ENCODE measurements at places on chromosomes 16 and 17.

DNA sequence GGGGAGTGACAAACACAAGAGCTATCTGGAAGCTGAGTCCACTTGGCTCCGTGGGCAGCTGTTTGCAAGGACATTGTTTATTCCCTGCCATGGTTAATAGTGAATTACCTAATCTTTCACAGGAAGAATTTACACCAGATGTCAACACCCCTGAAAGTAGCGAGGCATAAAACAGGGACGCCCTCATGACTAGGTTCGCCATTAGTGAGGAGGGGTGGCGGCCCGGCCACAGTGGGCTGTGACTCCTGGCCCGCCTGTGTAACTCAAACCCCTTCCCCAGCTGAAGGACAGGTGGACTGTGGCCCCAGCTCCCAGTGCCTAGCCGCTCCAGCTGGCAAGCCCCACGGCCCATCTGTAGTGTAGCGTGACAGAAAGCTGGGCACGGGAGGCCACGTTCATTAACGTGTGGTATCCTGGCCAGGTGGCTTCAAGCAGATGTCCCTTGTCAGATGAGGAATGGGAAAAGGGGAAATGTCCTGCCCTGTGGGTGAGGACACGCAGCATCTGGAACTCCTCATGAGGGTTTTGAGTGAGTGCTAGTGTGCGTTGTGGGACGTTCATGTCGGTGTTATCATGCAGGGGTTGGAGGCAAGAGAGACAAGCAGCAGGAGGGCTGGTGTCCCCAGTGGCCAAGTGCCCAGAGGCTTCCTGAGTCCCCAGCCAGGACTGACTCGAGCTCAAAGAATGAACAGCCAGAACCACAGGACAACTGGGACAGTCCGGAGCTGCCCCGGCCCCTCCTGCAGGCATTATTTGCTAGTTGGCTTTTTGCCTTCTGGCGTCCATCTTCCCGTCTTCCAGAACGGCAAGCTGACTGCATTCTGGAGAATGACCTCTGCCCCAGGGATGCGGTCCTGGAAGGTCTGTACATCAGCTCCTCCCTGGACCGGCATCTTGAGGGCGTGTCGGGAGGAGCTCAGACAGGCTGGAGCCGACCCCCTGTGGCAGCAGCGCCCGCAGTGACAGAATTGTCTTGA is 19.2 kb downstream of the KDM8 start:
- no peak for DNase-seq

DNA sequence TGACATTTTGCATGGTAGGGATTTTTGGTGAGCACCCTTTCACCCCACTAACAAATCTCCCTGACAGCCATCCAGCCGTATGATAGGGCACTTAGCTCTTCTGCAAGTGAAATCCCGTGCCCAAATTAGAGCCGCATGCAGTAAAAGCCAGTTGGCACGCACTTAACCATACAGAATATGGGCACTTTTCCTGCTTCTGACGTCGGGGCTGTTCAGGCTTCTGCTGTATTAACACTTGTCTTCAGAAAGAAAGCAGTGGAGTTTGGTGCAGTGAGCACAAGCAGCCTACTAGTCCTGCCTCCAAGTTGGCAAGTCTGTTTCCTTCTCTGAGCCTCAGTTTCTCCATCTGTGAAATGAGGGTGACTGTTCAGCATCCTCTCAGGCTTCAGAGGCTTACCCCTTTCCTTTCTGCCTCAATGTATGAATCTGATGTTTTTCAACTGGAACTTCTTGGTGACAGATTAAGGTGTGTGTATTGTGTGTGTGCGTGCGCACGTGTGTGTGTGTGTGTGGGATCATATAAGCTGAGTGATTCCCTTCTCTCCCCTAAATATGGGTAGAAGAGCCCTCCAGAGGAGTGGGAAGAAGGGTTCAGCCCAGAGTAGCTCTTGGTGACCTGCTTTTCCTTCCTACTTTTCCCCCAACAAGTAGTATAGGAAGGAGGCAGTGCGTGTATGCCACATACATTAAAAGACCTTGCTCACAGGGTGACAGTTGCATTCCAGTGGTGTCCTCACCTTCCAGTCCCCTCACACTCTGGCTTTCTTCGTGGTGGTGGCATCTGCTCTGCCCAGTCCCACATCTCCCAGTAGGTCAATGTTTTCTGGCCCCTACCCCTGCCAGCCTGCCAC is 19.0 kb downstream of the IGF2BP1 start:
- DNase-seq, result no peak

- DNase-seq, result no peak
Measured at GRCh38 chr17:12301551-12301950, 280.9 kb downstream of the MAP2K4 start.

DNA sequence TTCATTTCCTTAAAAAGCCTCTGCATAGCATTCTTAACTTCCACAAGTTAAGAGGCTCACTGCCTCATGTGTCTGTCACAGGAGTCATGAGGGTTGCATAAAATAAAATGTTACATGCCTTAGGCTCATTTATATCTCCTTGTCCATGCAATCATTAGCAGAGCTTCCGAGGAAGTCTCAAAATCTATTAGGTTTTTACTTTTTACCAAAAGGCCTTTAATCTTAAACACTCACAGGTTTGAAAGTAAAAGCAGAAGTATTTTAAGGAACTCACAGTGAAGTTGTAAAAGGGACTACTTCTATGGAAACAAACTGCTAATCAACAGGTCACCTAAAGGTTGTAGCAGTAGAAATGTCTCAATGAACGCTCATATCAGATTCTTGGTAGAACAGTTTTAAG is 5.2 kb upstream of the ATP6V0A1 start:
- DNase-seq, result no peak

DNA sequence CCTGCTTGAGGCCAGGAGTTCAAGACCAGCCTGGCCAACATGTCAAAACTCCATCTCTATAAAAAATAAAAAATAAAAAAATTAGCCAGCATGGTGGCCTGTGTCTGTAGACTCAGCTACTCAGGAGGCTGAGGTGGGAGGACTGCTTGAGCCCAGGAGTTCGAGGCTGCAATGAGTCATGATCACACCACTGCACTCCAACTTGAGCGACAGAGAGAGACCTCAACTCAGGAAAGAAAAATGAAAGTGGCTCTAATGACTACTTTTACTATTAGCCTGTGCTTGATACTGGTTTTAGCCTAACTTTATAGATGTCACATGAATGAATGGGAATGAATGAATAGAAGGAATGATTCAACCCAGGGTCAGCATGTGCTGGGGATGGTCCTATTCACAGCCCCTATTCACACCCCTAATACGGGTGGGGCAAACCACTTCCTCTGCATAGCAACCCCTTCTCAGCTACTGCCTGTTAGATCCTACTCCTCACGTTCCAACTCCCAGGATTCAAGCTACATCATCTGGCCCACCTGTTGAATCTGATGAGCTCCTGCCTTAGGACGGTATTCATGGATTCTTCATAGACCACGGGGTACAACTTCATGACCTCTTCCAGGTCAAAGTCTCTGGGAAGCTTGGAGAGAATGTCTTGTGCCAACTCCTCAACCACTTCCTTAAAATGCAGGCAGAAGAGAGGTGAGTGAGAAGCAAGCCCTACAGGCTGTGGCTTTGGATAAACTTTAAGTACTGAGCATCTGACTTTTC is 40.5 kb downstream of the LYRM1 start:
- DNase-seq, result peak; percentile 17

- DNase-seq, result no peak
Measured at GRCh38 chr16:63776437-63776836, 1345.4 kb downstream of the CDH11 start.

DNA sequence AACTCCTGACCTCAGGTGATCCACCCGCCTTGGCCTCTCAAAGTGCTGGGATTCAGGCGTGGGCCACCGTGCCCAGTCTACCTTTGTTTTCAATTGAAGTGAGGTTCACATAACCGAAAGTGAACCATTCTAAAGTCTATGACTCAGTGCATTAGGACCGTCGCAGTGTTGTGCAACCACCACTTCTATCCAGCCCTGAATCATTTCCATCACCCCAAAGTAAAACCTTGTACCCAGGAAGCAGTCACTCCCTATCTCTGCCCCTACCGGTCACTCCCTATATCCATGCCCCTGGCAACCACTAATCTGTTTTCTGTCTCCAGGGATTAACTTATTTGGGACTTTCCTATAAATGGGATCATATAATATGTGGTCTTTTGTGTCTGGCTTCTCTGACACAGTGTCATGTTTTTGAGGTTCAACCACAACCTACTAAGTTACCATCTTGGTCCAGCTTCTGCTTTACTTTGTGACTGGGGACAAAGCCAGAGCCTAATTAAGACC is 28.3 kb upstream of the CDC42EP4 start:
- no peak for DNase-seq

DNA sequence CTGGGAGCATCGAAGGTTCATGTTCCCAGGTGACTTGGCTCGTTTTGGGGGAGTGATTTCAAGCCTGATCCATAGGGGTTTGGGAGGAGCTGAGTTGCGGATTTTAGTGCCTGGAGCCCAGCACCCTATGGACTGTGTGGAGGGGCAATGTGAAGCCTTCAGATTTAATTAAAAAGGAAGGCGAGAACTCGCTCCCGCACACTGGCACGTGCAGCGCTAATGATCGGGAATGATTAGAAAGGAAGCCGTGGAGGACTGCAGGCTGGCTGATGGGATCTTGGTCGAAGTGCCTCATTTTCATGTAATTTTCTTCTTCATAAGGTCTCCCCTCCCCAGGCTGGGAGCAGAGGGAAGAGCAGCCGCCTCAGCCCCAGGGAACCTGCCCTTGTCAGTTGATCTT is 12.8 kb downstream of the MGAT5B start:
- DNase-seq, result no peak

DNA sequence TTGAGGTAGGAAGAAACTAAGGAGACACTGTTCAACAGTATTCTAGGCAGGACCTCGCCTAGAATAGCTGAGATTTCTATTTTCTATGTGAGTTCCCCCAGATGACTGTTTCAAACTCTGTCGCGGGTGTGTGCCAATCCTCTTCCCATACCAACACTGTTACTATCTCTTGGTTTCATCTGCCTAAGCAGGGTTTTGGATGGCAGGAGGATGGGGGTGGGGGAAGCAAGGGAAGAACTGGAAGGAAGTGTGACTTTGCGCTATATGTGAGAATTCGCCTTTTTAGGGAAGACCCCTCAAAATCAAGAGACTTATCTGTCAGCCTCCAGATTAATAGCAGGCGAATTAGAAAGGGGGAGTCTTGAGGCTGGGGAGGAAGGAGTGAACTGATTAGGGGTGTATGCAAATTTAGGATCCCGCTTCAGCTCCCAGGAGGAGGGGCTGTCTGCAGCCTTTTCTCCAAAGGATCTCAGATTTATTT is 521 bp upstream of the G6PC3 start:
- DNase-seq, result no peak

- DNase-seq, result peak; percentile 9
Measured at GRCh38 chr17:73166731-73167581, 2.1 kb downstream of the SSTR2 start.

- DNase-seq, result no peak
Measured at GRCh38 chr16:3974751-3975150, 94.2 kb upstream of the CREBBP start.

- DNase-seq, result no peak
Measured at GRCh38 chr17:40108970-40109824, 8.8 kb upstream of the NR1D1 start.
